Fibroblast of skin of right biceps (primary cell): ENCODE measurements at places on chromosomes 2 and 18.
A peak's percentile ranks its signal among the peaks of the same experiment; 100 is the strongest.

DNA sequence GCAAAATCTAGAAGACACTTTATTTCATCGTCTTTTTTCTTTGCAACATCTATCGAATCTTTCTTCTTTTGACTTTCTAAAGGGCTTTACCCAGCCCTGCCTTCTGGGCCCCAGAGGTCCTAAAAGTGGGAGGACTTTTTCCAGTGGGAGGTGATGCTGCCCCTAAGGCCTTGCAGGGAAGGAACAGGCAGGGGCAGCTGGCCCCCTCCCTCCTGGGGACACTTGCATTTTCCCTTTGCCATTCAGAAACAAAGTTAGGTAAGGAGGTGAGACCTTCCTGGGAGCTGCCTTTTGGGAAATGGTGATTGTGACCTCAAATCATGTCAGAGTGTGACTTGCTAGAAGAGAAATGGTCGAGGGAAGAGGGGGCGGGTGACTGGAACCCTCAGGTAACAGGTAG is 132.7 kb downstream of the GLI2 start:
- no peak for DNase-seq

- DNase-seq = no peak
Observed at GRCh38 chr2:158091647-158092046, 10.0 kb upstream of the UPP2 start.

DNA sequence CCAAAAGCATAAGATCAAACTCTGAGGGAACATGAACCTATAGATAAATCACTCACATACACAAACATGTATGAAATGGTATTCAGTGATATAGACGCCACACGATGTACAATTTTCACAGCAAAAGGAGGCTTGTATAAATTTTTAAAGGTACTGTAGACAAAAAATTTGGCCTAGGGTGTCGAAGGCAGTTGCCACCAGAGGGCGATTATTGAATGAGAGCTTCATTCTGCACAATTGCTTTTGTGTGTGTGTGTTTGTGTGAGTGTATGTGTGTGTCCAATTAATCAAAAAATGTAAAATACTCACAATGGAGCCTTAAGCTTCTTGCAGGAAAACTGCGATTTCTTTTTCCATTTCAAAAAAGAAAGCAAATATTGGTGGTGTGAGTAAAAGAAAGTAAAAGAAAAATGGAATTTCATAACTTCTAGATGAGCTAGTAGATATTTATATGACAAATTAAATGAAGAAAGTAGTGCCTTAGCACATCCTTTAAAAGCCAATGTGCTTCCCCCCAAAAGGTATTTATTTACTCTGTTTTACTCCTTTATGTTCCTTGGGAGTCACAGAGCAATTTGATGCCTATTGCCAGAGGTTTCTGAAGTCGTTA is 800.1 kb downstream of the SATB2 start:
- peak; percentile 33 for DNase-seq

DNA sequence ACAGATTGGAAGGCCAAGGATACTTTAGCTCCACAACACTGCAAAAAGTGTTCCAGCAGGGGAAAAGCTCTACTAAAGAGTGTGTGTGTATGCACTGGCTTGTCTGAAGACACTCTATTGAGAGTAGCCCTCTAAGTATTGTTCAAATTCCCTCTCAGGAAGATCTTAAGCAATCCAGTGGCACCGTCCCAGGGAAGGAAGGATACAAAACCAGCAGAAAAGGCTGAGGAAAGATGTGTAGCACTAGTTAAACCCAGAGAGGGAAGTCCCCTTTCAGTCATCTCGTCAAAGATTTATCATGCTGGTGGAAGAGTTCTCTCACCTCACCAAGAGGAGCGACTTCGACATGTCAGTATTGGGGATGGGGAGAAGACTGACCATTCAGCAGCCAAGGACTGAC is 50.5 kb downstream of the DHRS9 start:
- no peak for DNase-seq

GRCh38 chr2:206198677-206199076 is 39.0 kb downstream of the EEF1B2 start:
- peak; percentile 5 for DNase-seq

- peak; percentile 34 for DNase-seq
Observed at GRCh38 chr2:117832905-117833613, 18.6 kb downstream of the DDX18 start.

DNA sequence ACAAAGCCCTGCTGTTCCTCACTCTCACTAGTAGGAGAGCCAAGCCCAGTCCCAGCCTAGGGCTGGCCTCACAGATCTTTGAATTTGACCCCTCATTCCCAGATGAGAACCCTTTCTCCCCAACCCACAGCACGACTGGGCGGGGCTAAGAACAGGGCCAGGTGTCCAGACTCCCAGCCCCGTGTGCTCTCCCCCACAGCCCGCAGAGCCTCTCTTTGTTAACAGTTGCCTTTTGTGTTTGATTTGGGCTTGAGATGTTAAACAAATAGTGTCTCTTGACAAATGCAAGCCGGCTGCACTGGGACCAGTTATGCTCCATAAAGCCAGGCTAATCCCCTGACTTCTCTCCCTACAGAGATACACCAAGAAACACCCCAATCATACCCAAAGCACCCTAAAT is 4.7 kb upstream of the KCNK3 start:
- no peak for DNase-seq

GRCh38 chr2:222242532-222242931 is 56.3 kb downstream of the PAX3 start:
- DNase-seq = no peak

DNA sequence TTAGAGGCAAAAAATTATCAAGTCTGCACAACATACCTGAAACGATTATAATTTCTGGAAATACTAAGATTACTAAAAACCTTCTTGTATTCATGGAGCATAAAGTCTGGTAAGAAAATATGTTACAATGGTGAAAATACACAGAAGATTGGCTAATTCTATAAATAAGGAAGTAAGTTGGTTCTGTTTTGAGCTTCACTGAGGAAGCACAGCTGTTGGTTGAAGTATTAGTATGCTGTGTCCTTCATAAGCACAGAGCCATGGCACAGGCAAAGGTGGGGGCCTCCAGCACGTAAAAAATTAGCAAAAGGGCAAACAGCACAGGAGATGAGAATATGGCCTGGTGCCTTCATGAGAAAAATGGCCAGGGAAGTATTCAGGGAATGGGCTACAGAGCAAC is 40.4 kb upstream of the ANKRD62 start:
- no peak for DNase-seq

GRCh38 chr2:135167273-135167672 is 115.2 kb downstream of the RAB3GAP1 start:
- no peak for DNase-seq

GRCh38 chr2:194725169-194725568 is 931.9 kb upstream of the SLC39A10 start:
- no peak for DNase-seq

DNA sequence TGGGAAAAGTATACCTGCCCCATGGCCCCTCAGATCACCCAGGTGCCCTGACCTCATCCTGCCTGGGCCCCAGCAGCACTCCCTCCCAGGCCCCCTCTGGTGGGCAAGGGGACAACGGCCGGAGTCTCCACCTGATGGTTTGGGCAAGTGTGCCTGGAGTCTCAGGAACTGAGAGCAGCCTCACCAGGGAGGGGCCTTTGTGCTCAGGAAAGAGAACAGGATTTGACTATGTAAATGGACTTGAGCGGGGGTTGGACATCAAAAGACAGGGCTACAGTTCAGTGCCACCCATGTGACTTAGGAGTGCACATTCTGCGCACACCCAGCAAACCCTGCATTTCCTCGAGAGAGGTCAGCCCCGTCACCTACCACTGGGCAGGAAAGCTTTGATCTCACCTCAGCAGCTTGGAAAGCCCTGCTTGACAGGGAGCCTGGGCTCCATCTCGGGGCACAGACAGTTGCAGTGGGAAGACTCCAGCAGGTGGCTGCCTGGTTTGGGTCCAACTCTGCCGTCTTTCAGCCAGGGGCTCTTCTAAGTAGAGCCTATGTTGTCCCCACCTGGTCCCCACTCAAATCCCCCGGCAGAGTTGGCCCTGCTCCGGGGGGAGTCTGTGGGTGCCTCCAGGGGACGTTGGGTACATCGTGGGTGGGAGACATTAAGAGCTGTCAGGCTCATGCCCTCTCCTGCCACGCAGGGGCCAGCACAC is 3.3 kb downstream of the INPP5D start:
- DNase-seq = no peak

GRCh38 chr2:204945376-204945775 is 400.1 kb downstream of the PARD3B start:
- no peak for DNase-seq

DNA sequence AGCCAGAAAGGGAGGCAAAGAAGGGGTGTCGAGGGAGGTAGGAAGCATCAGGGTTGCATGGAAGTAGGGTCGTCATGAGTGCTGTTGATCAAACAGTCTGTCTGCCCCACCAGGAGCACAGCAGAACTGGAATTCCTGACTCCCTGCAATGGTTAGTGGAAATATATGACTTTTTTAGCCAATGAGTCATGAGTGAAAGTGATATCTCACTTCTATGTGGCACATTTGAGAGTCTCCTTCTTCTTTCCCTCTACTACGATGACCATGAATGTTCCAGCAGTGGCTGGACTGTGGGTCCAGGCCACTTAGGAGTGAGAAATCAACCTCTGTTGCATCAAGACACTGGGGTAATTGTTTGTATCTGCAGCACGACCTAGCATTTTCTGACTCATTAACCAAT is 199.5 kb downstream of the TTC32 start:
- DNase-seq = peak; percentile 21

GRCh38 chr18:75409806-75410205 is 17.7 kb downstream of the SMIM21 start:
- DNase-seq = no peak
